Glutamatergic neuron (in vitro differentiated cells): ENCODE measurements at places on chromosomes 12 and 14.

- no peak for DNase-seq
These were observed 71.2 kb upstream of the COCH start for GRCh38 chr14:30803185-30803584.

DNA sequence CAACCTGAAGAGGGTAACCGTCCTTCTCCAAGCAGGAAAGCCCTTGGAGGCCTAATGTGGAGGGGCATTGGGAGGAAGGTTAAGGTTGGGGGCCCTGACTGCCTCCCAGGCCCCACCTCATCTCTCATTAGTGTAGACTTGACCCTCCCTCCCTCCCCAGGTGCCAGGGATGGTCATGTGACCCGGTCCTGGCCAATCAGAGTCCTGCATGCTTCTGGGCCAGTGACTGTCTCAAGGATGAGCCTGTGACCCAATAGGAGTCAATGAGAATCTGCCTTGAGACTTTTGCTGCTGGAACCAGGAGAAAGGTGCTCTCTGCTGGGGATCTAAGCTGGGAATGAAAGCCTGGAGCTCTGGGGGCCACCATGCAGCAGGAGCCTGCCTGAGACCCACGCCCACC, 70.8 kb downstream of the NCOR2 start:
- no peak for DNase-seq

DNA sequence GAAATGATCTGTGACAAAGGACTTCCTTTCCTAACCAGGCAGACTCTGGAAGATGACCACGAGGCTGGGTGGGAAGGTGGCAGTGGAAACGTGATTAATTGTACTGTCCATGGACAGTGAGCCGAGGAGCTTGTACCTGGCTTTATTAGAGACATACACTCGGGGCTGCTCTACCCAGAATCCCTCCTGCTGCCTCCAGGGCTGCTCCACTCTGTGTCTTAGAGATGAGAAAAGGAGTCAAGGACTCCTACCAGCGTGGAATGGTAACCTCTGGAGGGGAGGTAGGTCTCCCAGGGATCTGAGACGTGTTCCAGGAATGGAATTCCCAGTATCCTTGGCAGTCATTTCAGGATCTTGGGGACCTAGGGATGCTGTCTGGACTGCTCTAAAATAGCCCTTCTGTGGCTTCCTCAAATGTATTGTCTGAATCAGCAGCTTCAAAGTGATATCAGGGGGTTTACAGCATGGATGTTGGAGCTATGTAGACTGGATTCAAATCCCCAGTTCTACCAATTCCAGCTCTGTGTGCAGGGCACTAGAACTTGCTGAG, 237.8 kb downstream of the CACNA1C start:
- no peak for DNase-seq

- no peak for DNase-seq
These were observed 114.9 kb downstream of the TMEM121 start for GRCh38 chr14:105641075-105641937.

- DNase-seq: no peak
These were observed 78.4 kb downstream of the FGD4 start for GRCh38 chr12:32477714-32478113.

DNA sequence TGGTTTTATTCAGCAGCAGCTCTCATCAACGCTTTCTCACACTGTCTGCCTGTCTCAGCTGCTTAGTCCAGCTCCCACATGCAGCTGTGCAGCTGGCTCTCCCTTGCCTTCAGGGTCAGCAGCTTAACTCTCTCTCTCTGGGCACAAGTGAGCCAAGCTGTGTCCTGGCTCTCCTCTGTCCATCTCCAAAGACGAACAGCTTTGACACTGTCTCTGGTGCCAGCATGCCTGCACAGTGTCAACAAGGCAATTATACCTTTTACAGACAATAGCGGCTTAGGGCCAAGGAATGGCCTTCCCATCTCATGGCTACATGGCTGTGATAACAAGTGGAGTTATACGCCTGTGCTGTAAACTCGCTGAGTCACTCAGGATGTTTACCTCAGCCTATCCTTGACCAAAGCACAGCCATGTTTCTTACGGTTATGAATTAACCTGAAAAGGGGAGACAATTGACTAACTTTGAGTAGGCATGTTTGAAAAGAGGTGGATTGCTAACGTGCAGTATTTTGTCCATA, 38.4 kb upstream of the MANSC4 start:
- DNase-seq: no peak

DNA sequence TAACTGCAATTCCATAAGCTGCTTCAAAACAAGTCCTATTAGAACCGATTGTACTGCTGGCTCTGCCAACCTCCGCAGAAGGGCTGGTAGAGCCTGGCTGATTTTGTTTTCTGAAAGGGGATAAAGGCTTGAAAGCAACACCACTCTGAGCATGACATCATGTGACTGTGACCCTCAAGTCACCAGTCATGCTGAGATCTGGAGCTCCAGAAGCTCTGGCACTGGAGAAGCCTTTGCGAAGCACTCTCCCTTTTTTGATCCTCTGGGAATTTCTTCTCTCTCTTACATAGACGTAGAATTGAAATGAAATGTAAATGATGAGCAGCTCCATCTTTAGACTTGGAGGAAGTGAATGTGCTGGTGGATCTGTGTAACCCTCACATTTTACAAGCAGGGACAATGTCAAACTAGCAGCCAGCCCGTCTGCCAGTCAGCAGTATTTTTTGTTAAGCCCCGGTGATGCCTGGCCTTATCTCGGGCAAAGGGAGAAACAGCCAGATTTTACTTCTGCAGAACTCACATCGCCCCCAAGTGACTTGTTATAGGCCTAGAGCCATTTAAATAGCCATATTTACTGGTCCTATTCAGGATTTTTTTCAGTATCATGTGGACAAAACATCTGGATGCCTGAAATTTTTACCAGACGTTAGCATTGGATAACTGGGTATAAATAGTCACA, 112.1 kb upstream of the NPAS3 start:
- DNase-seq: no peak

DNA sequence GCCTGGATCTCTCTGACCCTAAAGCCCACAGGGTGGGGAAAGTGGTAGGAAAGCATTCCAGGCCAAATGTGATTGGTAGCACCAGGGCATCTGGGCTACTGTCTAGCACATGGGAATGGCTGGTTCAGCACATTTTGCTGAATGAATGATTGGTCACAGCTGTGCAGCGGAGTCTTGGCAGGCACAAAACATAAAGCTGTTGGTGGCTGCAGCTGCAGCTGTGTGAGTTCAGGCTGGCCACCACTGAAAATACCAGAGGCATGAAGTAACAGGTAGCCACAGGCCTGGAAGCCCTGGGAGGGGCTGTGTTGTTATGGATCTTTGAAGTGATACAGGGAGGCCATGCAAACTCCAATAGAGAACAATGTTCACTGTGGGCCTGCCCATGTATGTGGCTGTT, 72.7 kb downstream of the MYRFL start:
- no peak for DNase-seq

DNA sequence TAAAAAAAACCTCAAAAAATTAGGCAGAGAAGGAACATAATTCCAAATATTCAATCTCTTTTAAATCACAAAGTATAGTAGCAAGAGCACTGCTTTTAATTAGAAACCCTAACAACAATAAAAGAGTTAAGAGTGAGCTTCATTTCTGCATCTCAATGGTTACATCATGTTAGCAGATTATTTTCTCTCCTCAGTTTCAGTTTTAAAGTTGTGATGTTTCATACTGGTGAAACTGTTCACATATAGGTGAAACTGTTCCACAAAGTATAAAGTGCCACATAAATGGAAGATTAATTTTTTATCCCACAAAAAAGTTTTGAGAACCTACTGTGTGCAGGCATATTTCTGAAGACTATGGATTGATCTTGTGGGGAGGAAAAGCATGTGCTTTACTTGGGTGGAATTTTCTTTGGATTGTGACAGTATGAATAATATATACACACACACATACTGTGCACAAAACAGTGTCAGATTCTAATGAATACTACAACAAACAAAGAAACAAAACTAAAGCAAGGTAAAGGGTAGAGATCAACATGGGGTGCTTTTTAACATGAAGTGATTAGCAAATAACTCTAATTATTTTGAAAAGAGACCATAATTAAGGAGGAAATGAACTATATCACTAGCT, 17.1 kb downstream of the LUM start:
- DNase-seq: no peak

- no peak for DNase-seq
These were observed 2.8 kb downstream of the FOXG1 start for GRCh38 chr14:28769276-28769880.

DNA sequence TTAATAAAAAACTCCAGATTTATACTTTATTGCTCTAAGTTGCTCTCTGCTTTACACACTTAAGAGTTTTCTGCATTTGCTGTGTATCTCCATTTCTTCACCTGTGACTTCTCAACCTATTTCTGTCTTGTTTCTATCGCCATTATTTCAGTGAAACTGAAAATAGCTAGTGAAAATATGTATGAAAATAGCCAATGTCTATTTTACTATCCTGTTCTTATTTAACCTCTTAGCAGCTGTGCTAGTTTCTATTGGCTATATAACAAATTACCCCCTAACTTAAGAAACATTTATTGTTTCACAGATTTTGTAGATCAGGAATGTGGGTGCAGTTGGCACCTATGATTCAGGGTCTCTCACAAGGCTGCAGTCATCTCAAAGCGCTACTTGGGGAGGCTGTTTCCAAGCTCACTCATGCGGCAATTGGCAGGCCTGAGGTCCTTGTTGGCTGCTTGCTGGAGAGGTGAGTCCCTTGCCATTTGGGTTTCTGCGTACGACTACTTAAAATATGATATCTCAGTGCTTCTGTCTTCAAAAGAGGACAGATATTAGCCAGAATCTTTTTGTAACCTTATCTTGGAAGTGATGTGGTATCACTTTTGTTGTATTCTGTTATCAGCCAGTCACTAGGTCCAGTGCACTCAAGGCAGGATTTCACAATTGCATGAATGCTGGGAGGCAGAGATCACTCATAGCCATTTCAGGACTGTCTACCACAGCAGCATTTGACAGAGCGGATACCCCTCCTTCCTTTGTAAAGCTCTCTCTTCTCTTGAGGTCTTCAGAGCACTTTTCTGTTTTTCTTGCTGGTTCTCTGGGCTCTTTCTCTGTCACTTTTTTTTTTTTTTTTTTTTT, 7.2 kb downstream of the ERC1 start:
- no peak for DNase-seq

DNA sequence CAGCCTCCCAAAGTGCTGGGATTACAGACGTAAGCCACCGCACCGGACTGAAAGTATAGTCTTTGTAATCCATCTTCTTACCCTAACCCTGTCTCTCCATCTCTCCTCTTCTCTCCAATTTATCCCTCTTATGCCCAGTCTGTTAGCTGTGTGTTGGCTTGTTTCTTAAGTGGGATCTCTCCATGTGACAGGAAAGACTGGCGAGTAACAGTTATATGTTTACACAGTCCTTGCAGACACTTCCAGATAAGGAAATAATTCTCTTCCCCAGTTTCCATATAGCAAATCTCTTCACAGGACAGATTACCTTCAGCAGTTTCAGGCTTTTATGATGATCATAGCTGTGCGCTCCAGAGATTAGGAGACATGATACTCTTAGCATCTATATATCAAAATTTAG, 16.0 kb upstream of the DIP2B start:
- DNase-seq: no peak

GRCh38 chr12:114411071-114411837, 5.3 kb upstream of the TBX5 start:
- no peak for DNase-seq

GRCh38 chr14:104817930-104818713, 17.2 kb downstream of the ZBTB42 start:
- no peak for DNase-seq

- no peak for DNase-seq
These were observed 187.7 kb upstream of the TMTC1 start for GRCh38 chr12:29971446-29971845.

GRCh38 chr14:98704441-98704840, 567.6 kb downstream of the BCL11B start:
- DNase-seq: no peak

DNA sequence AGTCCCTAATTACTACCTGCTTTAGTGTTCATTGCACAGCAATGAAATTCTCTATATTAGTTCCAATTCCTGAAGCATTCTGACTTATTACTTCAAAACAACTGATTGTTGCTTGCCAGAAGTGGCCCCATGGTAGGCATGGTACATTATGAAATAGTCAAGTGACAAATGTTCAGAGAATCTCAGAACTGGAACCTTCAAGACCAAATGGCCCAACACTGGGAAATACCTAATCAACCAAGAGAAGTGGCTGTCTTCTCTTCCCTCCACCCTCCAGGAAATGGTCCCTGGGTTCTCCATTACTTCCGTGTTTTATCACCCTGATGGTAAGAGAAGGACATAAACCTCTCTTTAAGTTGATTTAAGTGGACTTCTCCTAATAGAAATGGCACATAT, 49.9 kb downstream of the ITPR2 start:
- no peak for DNase-seq

- DNase-seq: no peak
These were observed 327.5 kb upstream of the PDE3A start for GRCh38 chr12:20040831-20041230.

DNA sequence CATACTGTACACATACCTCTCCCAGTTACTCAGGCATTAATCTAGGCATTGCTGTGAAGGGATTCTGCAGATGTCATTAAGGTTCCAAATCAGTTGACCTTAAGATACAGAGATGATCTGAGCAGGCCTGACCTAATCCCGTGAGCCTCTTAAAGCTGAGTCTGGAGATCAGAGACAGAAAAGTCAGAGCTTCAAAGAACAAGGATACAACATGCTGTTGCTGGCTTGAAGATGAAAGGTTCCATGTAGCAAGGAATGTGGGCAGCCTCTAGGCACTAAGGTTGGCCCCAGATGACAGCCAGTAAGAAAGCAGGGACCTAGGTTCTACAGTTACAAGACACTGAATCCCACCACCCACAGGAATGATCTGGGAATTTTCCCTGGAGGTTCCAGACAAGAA, 81.1 kb downstream of the MAP1LC3B2 start:
- no peak for DNase-seq

DNA sequence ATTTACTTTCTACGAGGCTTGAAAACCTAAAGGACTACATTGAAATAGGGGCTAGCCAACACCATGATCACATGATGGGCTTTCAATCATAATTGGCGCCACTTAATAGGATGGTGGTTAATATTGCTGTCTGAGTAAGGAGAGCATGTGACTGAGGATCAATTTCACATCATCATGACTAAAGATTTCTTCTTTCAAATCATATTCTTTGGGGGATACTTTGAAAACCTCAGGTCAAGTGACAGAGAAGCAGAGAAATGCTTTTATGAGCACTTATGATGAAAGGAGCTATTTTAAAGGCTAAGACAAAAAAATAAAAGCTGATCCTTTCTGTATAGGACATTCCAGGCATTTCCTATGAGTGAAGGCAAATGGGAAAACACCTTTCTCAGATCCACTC, 42.9 kb upstream of the KRAS start:
- no peak for DNase-seq

DNA sequence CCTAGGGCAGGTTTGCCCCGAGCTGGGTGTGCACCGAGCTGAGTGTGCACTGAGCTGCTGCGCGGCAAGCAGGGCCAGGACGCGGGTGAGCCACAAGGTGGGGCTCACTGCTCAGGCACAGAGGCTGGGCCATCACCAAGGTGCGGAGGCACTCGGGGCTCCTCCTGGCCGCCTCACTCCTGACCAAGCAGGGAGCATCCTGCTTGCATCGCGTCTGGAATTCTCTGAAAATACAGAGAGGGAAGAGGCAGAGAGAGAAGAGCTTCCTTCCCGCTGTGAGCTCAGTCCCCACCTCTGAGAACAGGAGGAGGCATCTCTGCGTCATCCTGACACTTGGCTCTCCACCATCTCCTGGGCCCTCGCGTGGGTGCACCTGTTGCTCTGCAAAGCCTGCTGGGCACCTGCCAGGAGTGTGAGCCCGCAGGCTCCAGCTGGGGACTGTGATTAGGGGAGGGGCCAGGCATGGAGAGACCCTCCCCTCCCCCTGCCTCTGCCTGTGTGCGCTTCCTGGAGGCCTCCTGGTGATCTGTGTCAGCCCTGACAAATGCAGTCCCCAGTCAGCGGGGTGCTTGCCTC, 116.3 kb downstream of the GLT1D1 start:
- DNase-seq: peak; percentile 74

GRCh38 chr14:60195179-60195810, 30.1 kb upstream of the DHRS7 start:
- DNase-seq: no peak
